ENCODE measurements at places on chromosomes 3 and 15.

GRCh38 chr3:119409844-119410243 lies 53.6 kb downstream of the TMEM39A start:
- no peak for DNase-seq

DNA sequence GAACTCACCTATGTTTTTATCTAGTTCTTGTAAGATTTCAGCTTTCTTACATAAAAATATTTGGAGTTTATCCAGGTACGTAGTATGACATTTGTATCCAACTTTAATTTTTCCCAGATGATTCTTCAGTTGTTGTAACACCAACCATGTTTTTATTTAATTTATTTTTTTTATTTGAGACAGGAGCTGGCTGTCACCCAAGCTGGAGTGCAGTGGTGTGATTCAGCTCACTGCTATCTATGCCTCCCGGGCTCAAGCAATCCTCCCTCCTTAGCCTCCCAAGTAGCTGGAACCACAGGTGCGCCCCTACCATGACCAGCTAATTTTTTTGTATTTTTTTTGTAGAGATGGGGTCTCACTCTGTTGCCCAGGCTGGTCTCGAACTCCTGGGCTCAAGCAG lies 6.6 kb downstream of the XYLB start:
- no peak for DNase-seq

DNA sequence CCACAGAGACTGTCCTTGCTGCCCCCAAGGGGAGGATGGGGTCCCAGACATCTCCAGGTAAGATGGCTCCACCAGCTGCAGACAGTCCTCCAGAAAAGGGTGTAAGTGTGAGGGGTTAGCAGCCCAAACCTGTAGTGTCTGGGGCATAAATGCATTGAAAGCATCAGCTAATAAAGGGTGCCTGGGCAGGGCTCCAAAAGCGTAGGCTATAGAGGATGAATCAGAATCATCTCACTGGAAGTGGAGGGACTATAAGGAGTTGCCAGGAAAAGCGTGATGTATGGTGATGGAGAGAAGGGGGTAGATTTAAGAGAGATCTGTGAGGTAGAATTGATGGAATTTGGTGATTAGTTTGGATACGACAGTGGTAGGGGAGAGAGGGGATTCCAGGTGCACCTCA lies 79.9 kb upstream of the ONECUT1 start:
- no peak for DNase-seq

GRCh38 chr15:36511594-36511993 lies 67.8 kb upstream of the CDIN1 start:
- DNase-seq = no peak

DNA sequence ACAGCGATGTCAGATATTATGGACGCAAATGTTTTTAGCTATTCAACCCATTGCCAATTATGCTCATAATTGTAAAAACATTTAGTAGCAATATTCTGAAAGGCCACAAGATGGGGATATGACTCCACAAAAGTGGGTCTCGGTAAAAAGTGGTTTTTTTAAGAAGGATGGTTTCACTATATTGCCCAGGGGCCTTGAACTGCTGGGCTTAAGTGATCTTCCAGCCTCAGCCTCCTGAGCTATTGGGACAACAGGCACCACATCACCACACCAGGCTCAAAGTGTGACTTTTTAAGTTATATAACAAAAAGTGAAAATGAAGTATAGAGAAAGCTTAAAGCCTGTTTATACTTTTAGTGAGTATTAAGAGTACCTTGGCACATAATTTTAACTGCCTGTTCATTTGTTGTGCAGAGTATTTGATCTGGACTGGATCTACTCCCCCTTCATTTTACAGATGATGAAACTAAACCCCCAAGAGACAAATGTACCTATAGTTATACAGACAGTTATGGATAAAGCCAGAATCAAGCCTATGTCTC lies 9.4 kb downstream of the NAA50 start:
- peak; percentile 74 for DNase-seq

DNA sequence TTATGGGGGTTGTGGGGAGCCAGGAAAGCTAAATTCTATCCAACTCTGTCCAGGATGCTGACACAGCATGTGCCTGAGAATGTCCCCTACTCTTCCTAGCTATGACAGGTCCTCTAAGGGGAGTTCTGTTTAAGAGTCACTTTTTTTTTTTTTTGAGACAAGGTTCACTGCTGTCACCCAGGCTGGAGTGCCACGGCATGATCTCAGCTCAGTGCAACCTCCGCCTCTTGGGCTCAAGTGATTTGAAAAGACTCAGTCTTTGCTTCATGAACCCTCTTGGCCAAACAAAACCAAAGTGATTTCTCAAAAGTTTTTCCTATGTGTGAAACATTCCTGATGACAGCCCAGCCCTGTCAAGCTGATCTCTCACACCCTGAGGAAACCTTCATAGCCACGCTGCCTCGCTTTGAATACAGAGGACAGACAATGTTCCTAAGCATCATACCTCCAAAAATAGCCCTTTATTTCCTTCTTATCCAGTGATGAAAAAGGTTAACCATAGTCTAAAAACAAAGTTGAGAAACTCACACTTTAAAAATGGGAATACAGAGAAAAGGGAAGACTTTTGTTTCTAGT lies 105.5 kb upstream of the PROK2 start:
- no peak for DNase-seq

GRCh38 chr3:150307311-150308036 lies 100.6 kb upstream of the TSC22D2 start:
- no peak for DNase-seq
